ENCODE measurements at places on chromosomes 5 and 9. TPM values are rescaled to one million over a fixed set of nuclear protein-coding genes. Genes with fewer than 3 reads are reported as not detected.

DNA sequence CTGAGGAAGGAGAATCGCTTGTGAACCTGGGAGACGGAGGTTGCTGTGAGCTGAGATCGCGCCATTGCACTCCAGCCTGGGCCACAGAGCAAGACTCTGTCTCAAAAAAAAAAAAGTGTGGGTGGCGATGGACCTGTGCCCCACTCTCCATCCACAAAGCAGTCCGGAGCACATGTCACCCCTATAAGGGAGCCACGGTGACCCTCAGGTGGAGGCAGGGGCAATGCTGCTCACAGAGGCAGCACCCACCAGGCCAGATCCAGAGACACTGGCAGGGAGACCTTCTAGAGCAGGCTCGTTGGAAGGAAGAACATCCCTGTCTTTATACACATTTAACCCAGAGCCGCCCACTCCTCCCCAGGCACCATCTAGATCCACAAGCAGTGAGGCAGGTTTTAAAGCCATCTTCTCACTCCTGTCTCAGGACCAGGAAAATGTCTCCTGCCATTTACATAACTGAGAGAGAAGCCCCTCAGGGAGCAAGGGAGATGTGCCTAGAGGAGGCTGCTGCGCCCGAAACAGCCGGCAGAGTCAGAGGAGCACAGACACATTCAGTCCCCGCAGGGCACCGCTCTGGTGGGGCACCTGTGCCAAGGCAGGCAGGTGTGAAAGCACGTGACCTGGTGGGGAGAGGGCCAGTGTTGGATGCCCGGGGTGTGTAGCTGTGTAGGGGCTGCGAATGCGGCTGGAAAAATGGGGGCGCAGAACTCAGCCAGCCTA, 31.6 kb upstream of the ADAMTS2 start:
- no peaks in the 10 kb centered on the region for H3K4me1 ChIP-seq
- no peaks in the 10 kb centered on the region for H3K27me3 ChIP-seq
- no peaks in the 10 kb centered on the region for H3K36me3 ChIP-seq
- H3K27ac ChIP-seq, result no peak overlapping the region
- no peak for DNase-seq

GRCh38 chr5:113824307-113824706, 310.8 kb downstream of the YTHDC2 start:
- no peak for DNase-seq
- H3K27ac ChIP-seq, result no peak overlapping the region
- no peaks in the 10 kb centered on the region for H3K4me1 ChIP-seq
- H3K36me3 ChIP-seq, result no peaks in the 10 kb centered on the region
- no peak overlapping the region for H3K4me3 ChIP-seq

Gene PCDHA11
- not detected for polyA plus RNA-seq

GRCh38 chr5:158463938-158464337, 605.0 kb upstream of the CLINT1 start:
- peaks cover 20% of the 10 kb centered on the region for H3K4me1 ChIP-seq
- H3K27me3 ChIP-seq, result no peaks in the 10 kb centered on the region
- no peaks in the 10 kb centered on the region for H3K36me3 ChIP-seq

Gene SMIM33
- not detected for polyA plus RNA-seq

Gene TERT
- polyA plus RNA-seq, result not detected

Measured in GM23248 (cell line).